ENCODE measurements at places on chromosomes 5 and 9.

DNA sequence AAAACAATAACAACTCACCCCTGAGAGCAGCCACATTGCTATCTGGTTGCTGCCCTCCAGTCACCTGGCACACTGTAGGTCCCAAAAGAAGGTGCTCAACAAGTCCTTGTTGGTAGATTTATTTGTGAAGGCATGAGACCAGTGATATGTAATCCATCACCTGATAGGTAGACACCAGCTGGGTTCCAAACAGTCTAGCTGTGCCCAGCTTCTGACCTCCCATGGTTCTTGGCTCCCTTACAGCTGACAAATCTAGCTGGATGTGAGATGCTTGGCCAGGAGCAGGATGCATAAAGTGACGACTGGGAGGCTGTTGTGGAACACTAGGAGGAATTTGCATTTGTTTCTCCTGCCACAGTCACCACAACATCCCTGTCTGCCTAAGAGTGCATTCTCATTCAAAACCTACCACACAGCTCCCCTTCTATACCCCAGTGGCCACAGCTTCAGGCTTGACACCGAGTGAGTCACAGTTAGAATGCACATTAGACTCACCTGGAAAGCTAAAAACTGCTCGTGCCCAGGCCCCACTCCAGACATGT is 7.8 kb upstream of the VLDLR start:
- H3K4me1 ChIP-seq: peaks cover 36% of the 10 kb centered on the region
- H3K27ac ChIP-seq: peak overlapping the region; percentile 60
- DNase-seq: peak; percentile 77
- H3K27me3 ChIP-seq: no peaks in the 10 kb centered on the region

DNA sequence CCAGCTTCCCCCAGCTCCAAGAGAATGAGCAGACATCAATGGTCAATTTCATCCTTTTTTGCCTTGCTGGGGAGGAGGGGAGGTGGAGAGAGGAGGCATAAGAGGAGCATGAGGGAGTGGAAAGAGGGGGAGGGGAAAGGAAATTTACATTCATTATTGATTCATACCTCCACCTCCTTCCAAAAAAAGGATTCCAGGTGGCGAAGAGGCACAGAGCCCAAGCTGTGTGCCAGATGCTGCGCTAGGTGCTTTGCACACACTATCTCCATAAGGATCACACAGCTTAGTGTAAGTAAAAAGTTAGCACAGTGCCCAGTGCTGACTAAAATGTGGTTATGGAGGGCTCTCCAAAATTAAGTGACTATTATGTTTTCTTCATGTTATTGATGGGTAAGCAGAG is 11.0 kb downstream of the ASTN2 start:
- H3K4me3 ChIP-seq: peak overlapping the region; percentile 32
- DNase-seq: peak; percentile 41
- no peaks in the 10 kb centered on the region for H3K27me3 ChIP-seq

- no peak overlapping the region for H3K27ac ChIP-seq
- H3K4me3 ChIP-seq: no peak overlapping the region
- H3K36me3 ChIP-seq: peaks cover 4% of the 10 kb centered on the region
- no peaks in the 10 kb centered on the region for H3K27me3 ChIP-seq
Observed at GRCh38 chr9:137592767-137593166, 2.5 kb upstream of the ZMYND19 start.

DNA sequence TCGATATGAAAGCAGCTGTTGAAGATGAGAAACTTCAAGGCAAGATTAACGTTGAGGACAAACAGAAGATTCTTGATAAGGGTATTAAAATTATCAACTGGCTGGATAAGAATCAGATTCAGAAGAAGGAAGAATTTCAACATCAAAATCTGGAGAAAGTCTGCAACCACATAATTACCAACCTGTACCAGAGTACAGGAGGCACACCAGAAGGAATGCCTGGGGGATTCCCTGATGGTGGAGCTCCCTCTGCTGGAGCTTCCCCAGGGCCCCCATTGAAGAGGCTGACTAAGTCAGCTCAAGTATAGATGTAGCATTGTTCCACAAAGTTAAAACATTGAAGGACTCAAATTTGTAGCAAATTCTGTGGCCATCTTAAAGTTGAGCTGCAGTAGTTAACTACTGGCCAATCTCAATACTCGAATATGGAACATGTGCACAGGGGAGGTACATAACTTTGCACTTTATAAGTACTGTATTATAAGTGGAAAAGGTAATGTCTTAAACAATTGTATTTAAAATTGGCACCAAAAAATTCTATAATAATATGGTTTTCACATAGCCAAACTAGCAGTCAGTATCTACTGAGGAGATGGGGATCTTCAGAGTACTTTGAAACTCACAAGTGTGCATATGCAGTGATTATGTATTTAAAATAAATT is 237.5 kb downstream of the CHSY3 start:
- no peaks in the 10 kb centered on the region for H3K27me3 ChIP-seq
- no peak overlapping the region for H3K27ac ChIP-seq
- no peak overlapping the region for H3K4me3 ChIP-seq
- peaks cover 9% of the 10 kb centered on the region for H3K4me1 ChIP-seq
- H3K36me3 ChIP-seq: no peaks in the 10 kb centered on the region

GRCh38 chr9:91800473-91801030 is 149.5 kb downstream of the ROR2 start:
- DNase-seq: no peak
- no peak overlapping the region for H3K27ac ChIP-seq
- no peaks in the 10 kb centered on the region for H3K36me3 ChIP-seq
- no peak overlapping the region for H3K4me3 ChIP-seq
- H3K27me3 ChIP-seq: no peaks in the 10 kb centered on the region

DNA sequence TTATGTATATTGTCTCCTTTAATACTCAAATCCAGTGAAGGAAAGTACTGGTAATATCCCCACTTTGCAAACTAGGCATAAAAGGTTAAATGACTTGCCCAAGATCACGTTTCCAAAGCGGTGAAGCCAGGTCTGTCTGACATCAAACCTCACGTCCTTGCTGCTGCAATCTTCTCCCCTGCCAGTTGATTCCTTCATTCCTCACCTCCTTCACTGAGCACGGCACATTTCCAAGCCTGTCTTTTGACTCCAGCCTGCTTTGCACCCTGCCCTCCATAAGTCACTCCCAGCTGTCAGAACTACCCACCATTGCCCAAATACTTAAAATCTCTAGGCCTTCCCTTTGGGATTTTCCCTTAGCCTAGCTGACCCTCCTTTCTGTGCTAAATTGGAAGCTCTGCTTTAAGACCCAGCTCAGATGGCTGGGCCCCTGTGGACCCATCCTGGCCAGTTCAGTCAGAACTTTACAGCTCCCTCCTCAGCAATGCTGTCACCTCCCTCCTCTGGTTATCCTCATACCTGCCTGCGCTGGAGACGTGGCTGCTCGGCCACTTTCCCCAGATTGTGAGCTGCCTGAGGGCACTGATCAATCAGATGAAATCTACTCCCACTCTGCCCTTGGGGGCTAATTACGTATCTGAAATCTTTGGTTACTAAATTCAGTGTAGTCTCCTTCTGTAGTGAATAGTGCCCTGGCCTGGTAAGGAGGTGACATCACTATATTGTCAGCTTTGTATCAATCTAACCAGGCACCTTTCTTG is 51.2 kb downstream of the SLC36A1 start:
- H3K4me1 ChIP-seq: peaks cover 13% of the 10 kb centered on the region
- no peak overlapping the region for H3K27ac ChIP-seq
- no peak overlapping the region for H3K4me3 ChIP-seq
- no peak for DNase-seq

DNA sequence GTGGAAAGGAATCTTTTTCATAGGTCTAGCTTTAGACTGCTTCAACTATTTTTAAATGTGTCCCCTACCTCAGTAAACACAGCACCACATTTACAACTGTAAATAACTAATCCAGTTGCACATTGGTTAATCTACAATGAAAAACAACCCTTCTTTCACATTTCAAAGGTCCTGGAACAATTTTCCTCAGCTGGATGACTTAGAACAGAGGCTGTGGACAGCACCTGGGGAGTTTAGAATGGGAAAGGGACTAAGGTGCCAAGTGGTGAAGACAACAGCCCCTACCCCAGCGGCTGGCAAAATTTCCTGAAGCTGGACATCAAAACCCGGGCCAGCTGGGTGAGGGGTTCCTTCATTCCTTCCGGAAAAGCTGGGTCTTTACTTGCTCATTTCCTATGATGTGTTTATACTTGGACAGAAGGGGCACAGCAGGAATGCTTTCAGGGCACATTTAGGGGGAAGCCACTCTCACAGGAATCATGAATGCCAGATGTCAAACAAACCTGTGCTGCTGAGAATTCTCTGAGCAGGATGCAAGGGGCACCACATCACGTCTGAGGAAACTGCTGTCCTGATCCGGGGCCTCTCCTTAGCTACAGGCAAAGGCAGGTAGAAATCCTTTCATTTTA is 158.3 kb downstream of the NR2F1-AS1 start:
- no peaks in the 10 kb centered on the region for H3K36me3 ChIP-seq
- peak overlapping the region; percentile 73 for H3K27ac ChIP-seq
- peak overlapping the region; percentile 15 for H3K4me3 ChIP-seq
- H3K27me3 ChIP-seq: no peaks in the 10 kb centered on the region
- DNase-seq: peak; percentile 37

DNA sequence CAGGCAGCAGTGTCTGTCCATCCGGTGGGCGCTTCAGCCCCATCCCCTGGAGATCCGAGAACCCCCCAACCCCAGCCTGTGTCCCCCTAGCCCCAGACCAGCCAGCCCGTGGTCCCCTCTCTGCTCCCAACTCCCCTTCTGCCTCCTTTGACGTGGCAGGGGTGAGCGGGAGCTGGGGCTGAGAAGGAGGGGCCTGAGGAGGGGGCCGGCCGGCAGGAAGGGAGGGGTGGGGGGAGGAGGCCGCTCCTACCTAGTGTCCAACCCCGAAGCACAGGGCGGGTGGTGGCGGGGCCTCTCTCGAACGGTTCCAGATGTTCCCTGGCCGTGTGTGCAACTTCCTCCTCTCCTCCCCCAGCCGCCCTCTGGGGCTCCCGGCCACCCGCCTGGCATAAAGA is 31.0 kb downstream of the GOLGA2 start:
- H3K27ac ChIP-seq: no peak overlapping the region
- no peaks in the 10 kb centered on the region for H3K27me3 ChIP-seq
- no peaks in the 10 kb centered on the region for H3K36me3 ChIP-seq
- peak overlapping the region; percentile 38 for H3K4me3 ChIP-seq

GRCh38 chr5:37568018-37568753 is 189.1 kb downstream of the WDR70 start:
- H3K27me3 ChIP-seq: no peaks in the 10 kb centered on the region
- no peak overlapping the region for H3K27ac ChIP-seq
- DNase-seq: no peak
- no peak overlapping the region for H3K4me3 ChIP-seq

DNA sequence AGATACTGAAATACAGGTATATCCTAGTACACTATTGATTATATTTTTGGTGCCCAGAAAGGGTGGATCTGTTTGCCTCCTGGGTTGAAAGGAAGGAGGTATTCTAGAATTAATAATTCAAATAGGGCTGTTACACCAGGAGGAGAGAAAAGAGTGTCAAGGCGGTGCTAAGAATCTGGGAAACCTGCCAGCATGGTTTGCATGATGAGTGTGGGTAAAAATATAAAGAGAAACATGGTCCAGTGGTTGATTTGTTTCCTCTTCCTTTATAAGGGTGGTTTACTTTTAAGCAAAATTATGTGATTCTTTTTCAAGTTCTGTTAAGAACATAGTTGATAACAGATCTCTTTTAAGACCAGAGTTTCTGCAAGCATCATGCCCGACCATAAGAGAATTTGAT is 69.4 kb upstream of the NFIB start:
- H3K27me3 ChIP-seq: no peaks in the 10 kb centered on the region
- H3K4me1 ChIP-seq: 0 out of 2 replicates have a peak, but pooled peaks cover 6% of the 10 kb centered on the region
- no peak for DNase-seq
- H3K4me3 ChIP-seq: no peak overlapping the region
- H3K36me3 ChIP-seq: no peaks in the 10 kb centered on the region
- H3K27ac ChIP-seq: no peak overlapping the region

GRCh38 chr5:81657386-81657785 is 93.5 kb downstream of the SSBP2 start:
- H3K4me1 ChIP-seq: no peaks in the 10 kb centered on the region
- no peaks in the 10 kb centered on the region for H3K27me3 ChIP-seq
- H3K4me3 ChIP-seq: no peak overlapping the region
- DNase-seq: no peak
- H3K36me3 ChIP-seq: no peaks in the 10 kb centered on the region

- DNase-seq: no peak
- H3K4me1 ChIP-seq: no peaks in the 10 kb centered on the region
- H3K27ac ChIP-seq: no peak overlapping the region
- no peaks in the 10 kb centered on the region for H3K36me3 ChIP-seq
Observed at GRCh38 chr5:76007904-76008303, 75.3 kb upstream of the SV2C start.

DNA sequence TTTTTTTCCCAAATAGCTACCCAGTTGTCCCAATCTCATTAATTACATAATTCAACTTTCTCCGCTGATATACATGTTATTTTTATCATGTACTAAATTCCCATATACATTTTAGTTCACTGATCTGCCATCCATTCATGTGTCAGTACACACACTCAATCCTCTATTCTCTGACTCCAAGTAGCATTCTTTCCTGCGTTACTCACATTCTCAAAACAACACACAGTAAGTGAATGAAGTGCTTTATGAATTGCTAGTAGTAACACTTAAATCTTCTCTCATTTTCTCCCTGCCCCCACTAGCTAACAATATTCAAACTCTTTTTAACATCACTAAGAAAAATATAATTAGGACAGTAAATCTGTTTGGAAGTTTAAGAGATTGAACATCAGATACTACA is 8.9 kb downstream of the ZNF366 start:
- H3K4me3 ChIP-seq: no peak overlapping the region
- no peak overlapping the region for H3K27ac ChIP-seq
- H3K36me3 ChIP-seq: no peaks in the 10 kb centered on the region
- H3K27me3 ChIP-seq: no peaks in the 10 kb centered on the region
- DNase-seq: no peak

GRCh38 chr9:130956636-130957450 is 17.8 kb upstream of the FIBCD1 start:
- H3K36me3 ChIP-seq: no peaks in the 10 kb centered on the region
- H3K4me1 ChIP-seq: no peaks in the 10 kb centered on the region
- DNase-seq: no peak
- H3K27me3 ChIP-seq: no peaks in the 10 kb centered on the region
- no peak overlapping the region for H3K4me3 ChIP-seq
- no peak overlapping the region for H3K27ac ChIP-seq

GRCh38 chr5:65928322-65928752 is 2.0 kb downstream of the ERBIN start:
- H3K4me3 ChIP-seq: peak overlapping the region; percentile 85
- peaks cover 14% of the 10 kb centered on the region for H3K27me3 ChIP-seq
- no peak overlapping the region for H3K27ac ChIP-seq
- peaks cover 17% of the 10 kb centered on the region for H3K4me1 ChIP-seq
- no peaks in the 10 kb centered on the region for H3K36me3 ChIP-seq
